NCI-H187 treated with DMSO at 0.1 percent for 48 hours (cell line): ENCODE measurements at places on chromosomes 11 and 22.

- DNase-seq = no peak
These were observed 2.5 kb upstream of the FAM83F start for GRCh38 chr22:39992088-39992826.

DNA sequence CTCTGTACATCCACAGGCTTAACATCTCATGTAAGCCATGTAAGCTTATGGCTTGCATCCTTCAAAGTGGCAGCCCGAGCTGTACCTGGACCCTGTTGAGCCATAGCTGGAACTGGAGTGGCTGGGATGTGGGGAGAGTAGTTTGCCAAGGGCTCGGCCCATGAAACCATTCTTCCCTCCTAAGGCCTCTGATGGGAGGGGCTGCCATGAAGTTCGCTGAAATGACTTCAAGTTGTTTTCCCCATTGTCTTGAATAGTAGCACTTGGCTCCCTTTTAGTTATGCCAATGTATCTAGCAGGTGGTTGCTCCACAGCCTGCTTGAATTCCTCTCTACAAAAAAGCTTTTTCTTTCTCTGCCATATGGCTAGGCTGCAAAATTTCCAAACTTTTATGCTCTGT is 5.2 kb upstream of the CHORDC1 start:
- DNase-seq = no peak

GRCh38 chr22:45441138-45441537 is 27.6 kb downstream of the RIBC2 start:
- DNase-seq = no peak

DNA sequence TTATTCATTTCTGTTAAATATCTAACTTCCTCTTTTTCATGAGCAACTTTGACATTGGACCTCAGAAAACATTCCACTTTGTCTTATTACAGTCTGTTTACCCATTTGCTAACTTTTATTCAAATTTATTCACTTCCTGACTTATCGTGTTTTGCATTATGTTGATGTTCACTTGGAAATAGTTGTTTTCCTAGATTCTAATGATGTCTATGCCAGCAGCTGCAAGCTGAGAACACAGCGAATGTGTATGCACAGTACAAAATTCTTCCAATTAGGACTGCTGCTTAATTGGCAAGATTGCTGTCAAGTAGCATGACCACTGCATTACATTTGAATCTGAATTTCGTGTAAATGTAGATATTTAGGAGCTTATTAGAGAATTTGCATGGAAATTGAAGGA is 61.5 kb upstream of the GRIA4 start:
- DNase-seq = no peak

- no peak for DNase-seq
These were observed 6.8 kb upstream of the OR10A2 start for GRCh38 chr11:6855971-6856541.

DNA sequence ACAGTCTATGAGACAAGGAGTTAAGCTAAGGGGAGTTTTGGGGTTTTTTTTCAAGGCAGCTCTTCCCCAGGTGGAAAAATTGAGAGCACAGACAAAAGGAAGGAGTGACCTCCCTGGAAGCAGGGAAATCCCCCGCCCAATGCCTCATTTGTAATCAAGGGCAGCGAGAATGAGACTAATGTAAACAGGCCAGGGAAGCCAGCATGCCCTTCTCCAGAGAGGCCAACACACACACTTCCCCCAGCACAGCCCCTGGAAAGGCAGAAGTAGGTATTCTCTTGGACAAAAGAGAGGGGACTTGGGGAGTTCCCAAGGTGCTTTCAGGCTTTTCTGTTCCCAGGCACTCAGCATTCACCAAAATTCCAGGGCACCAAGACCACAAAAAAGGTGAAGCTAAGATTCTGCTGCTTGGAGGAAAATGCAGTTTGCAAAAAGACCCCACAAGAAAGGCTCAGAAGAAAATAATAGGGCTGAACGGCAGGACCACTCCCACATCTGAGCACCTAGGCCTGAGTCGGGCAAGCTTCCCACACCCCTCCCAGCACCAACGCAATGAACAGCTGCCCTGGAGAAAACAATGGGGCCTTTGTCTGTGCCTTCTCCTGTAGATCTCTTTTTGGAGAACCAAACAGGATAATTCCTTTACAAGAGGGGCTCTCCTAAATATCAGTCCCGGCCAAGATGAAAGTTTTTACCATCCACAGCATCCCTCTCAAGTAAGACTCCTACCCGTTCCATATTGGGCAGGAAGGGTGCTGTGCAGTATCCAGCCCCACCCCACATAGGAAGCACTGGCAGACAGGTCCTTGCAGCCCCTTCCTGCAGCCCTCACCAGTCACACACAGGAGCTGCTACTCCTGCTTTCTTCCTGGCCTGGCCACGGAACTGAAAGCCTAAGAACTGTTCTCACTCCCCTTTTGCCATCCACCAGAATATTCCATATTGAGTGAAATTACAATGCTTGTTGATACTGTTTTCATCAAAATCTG is 70.7 kb upstream of the AKIP1 start:
- no peak for DNase-seq

GRCh38 chr22:48950151-48950915 is 877.3 kb downstream of the BRD1 start:
- no peak for DNase-seq

- DNase-seq = no peak
These were observed 69.7 kb upstream of the SEPTIN5 start for GRCh38 chr22:19644314-19645223.

GRCh38 chr11:84853841-84854497 is 773.2 kb downstream of the DLG2 start:
- DNase-seq = no peak
